Kidney capillary endothelial cell (primary cell): ENCODE measurements at places on chromosomes 12 and 14.

- DNase-seq: no peak
These were observed 127.6 kb upstream of the TRHDE start for GRCh38 chr12:72144553-72144952.

DNA sequence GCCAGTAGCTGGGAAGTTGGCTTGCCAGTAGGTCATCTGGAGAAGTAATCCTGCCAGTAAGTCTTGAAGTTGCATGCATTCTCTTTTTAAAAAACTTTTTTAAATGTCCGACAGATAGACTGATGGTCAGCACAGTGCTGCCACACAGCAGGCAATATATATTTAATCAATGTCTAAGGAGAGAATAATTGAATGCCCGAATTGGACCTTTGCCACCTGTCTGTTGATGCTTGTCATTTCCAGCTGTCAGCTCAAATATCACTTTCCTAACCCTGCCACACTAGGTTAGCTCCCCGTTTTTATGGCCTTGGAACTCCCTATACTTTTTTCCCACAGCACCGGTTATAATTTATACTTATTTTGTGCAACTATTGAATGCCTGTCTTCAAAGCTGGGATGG, 2.1 kb upstream of the SLC15A4 start:
- no peak for DNase-seq

GRCh38 chr12:13008741-13009380, 8.8 kb upstream of the HEBP1 start:
- DNase-seq: no peak

DNA sequence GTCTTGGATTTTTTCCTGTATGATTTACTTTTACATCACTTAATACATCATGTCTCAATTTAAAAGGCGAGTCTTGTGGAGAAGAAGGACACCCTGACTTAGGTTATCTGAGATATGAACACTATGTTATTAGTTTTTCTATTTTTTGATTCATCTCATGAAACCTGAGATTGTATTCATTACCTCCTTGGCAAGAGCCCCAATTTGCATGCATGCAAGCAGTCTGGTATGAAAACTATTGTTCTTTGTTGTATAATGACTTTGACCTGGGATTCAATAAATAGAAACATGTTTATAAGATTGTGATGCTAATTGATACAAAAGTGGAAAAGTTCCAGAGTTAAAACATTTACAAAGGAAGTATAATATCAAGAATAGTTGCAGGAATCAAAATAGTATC, 576.1 kb downstream of the NOVA1 start:
- DNase-seq: no peak

- no peak for DNase-seq
These were observed 28.1 kb downstream of the ETNK1 start for GRCh38 chr12:22653075-22653474.

DNA sequence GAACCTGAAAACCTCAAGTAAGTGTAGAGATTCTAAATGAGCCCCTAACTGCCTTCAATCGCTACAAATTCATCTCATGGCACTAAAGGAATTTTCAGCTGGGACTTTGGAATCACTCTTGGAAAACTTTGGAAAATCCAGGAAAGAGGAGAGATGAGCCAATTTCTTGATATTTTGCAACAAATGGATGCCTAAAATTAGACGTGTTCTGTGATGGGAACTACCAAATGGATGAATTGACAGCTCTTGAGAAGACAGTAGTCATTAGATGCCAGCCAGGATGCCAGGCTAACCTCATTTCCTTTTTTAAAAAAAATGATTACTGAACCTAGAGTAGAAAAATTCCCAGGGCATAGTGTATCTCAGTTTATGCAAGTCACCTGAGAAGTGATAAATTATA, 78.3 kb downstream of the NPAS3 start:
- DNase-seq: no peak

DNA sequence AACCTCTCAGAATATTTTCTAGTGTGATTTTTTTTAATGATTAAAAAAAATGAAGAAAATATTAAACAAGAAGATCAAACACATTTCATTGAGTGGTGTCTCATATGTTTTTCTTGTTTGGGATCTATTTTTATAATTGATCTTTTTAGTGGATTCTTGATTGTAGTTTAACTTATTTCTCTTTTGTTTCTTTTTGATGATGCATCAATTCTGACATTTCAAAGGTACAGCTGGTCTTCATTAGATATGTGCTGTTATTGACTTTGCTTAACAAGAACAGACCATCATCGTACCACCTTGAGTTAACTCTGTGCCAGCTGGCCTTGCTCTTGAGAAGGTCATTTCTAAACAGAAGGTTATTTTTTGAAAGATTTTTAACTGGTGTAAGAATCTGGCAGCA, 45.8 kb upstream of the FGD4 start:
- DNase-seq: no peak
